ENCODE measurements at places on chromosomes 13 and 19.

GRCh38 chr13:36959456-36960116 lies 39.5 kb upstream of the SMAD9 start:
- DNase-seq: no peak

GRCh38 chr19:35715981-35716800 lies 1.6 kb upstream of the KMT2B start:
- no peak for DNase-seq

GRCh38 chr19:52270266-52270885 lies 989 bp downstream of the ZNF766 start:
- DNase-seq: peak; percentile 2

GRCh38 chr19:52335768-52336116 lies 301 bp upstream of the ZNF610 start:
- no peak for DNase-seq

DNA sequence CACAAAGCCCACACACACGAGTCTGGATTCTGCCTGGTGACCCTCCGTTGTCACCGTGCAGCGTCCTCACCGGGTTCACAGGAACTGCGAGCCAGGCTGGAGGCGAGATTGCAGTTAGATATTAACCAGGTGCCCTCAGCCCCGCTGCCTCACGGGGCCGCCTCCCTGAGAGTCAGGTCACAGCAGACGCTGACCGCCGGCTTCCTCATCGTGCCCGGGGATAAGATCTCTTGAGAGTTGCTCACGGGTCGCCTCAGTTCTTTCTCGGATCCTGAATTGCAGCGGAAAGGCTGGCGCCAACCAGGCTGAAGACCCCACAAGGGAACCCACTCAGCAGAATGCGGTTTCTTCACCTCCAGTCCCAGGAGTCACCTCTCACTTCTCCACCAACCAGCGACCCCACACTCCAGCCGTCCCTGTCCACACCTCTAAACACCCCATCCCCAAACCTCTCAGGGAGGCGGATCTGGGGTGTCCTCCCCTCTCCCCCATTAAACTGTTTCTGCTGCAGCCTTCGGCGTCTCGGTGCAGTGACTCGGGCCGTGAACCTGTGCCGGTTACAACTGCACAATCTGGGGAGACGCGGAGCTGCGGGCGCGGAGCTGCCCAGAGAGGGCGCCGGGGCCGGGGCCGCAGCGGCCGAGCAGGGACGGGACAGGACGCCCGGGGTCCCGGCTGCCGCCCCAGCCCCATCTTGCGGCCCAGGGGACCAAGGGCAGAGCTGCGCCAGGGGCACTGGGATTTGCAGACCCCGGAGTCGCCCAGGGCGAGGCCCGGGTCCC lies 591 bp downstream of the ZNF823 start:
- peak; percentile 33 for DNase-seq

Data from epithelial cell of esophagus (primary cell).